Activated naive CD8-positive, alpha-beta T cell treated with anti-CD3 and anti-CD28 coated beads for 36 hours (primary cell): ENCODE measurements at places on chromosomes 16 and 17. TPM values are rescaled to one million over a fixed set of nuclear protein-coding genes. Genes with fewer than 3 reads are reported as not detected.

DNA sequence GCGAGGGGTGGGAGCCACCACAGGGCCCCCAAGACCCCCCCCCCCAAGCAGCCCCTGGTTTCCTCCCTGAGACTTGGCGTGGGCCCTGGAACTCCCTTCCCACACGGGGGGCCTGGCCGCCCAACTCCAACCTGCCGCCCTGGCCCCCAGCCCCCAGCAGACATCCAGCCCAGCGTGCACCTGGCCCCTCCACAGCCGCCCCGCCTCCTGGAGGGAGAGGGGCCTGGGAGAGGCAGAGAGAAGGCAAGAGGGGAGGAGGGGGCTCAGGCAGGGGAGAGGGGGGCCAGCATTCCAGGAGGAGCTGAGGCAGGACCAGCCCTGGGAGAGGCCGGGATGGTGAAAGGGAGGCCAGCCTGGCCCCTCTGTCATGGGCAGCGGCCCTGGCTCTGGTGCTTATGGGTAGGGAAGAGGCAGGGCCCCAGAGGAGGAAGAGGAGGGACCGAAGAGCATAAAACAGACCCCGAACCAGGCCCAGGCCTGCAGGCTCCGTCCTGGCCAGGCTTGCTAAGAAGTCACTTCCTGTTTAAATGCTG is 16.7 kb downstream of the IL34 start:
- DNase-seq: no peak
- H3K4me3 ChIP-seq: no peak overlapping the region
- no peak overlapping the region for H3K27ac ChIP-seq
- H3K27me3 ChIP-seq: no peaks in the 10 kb centered on the region
- H3K4me1 ChIP-seq: no peaks in the 10 kb centered on the region
- peaks cover 5% of the 10 kb centered on the region for H3K36me3 ChIP-seq

GRCh38 chr17:31050948-31051347 is 43.8 kb upstream of the NF1 start:
- no peaks in the 10 kb centered on the region for H3K36me3 ChIP-seq
- no peak overlapping the region for H3K4me3 ChIP-seq
- no peaks in the 10 kb centered on the region for H3K27me3 ChIP-seq
- peaks cover 5% of the 10 kb centered on the region for H3K4me1 ChIP-seq
- H3K27ac ChIP-seq: no peak overlapping the region

- H3K4me1 ChIP-seq: peaks cover 2% of the 10 kb centered on the region
- H3K27ac ChIP-seq: no peak within 1 kb of the TSS
- no peak for DNase-seq
- no peaks in the 10 kb centered on the region for H3K27me3 ChIP-seq
Observed at GRCh38 chr16:75206749-75207451, at the start of gene CTRB2. Gene CTRB2, minus strand, starts transcription at chr16:75207161. Its CDS starts 20 bp downstream, at chr16:75207141.

- H3K27me3 ChIP-seq: no peaks in the 10 kb centered on the region
- DNase-seq: no peak
- peaks cover 8% of the 10 kb centered on the region for H3K4me1 ChIP-seq
- H3K36me3 ChIP-seq: peaks cover 1% of the 10 kb centered on the region
- H3K27ac ChIP-seq: no peak overlapping the region
Observed at GRCh38 chr17:76575570-76575969, 10.1 kb downstream of the ST6GALNAC2 start.

DNA sequence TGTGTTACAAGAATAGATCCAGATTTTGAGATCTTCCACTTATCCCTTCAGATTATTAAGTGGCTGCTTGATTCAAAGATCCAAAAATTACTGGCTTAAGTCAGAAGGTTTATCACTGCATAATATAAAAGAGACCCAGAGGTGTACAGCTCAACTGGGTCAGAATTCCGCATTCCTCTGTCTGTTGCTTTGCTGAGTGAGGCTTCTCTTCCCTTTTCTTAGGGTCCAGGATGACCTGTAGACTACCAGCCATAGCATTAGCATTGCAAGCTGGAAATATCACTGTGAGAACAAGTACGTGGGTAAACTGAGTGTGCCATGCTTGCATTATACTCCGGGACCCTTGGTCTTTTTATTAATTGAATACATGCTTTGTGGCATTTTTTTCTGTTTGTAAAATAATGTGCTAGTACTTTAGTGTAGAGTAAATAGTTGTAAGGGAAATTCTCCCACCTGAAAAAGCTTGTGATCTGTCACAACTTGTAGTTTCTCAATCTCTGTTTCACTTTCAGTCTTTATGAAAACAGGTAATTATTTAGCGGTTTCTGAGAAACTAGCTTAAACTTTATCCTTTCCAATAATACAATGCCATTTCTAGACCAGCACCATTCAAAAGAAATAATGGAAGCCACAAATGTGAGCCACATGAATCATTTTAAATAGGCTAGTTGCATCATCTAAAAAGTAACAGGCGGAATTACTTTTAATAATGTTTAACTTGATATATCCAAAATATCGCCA is 61.6 kb downstream of the TNRC6C start:
- no peak for DNase-seq
- H3K4me1 ChIP-seq: peaks cover 24% of the 10 kb centered on the region
- peaks cover 8% of the 10 kb centered on the region for H3K36me3 ChIP-seq
- H3K4me3 ChIP-seq: peak overlapping the region; percentile 47
- peak overlapping the region; percentile 93 for H3K27ac ChIP-seq

GRCh38 chr16:4309833-4310266 is 6.0 kb upstream of the GLIS2 start:
- DNase-seq: peak; percentile 58
- H3K4me3 ChIP-seq: no peak overlapping the region
- peaks cover 15% of the 10 kb centered on the region for H3K36me3 ChIP-seq
- peaks cover 22% of the 10 kb centered on the region for H3K27me3 ChIP-seq
- peaks cover 22% of the 10 kb centered on the region for H3K4me1 ChIP-seq

DNA sequence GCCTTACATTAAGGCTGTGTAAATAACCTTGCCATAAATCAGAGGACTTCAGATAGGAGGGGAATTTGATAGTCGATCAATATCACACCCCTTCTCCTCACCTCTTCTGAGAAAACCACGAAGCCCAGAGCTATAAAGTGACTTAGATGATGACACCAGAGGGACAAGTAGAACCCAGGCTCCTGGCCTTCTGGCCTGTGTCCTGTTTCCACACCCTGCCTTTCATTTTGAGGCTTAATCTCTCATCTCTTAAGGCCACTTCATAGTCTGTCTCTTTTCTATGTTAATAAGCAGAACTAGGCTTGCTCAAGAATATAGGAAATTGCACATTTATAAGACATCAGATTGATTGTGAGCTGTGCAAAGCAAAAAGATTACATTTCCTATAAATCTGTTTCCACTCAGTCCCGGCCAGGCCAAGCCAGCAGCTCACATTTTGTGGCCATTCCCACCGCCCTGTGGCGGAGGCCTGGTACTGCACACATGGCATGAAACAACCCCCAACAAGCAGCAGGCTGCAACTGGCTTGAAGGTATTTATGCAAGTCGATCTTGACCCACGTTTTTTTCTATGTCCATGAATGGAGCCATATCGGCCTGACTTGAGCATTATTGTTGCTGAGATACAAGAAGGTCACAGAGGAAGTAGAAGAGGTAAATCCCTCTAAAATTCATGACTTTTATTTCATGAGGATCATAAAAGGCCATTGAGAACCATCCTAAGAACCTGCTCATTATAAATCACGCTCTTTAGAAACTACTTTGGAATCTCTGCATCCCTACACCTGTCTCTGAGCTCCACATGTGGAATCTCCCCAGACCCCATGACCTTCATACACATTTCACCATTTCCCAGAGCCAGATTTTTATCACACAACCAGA is 93.7 kb downstream of the PMP22 start:
- H3K27ac ChIP-seq: no peak overlapping the region
- no peaks in the 10 kb centered on the region for H3K36me3 ChIP-seq
- peak; percentile 48 for DNase-seq
- no peaks in the 10 kb centered on the region for H3K4me1 ChIP-seq

- H3K4me1 ChIP-seq: peaks cover 3% of the 10 kb centered on the region
- H3K4me3 ChIP-seq: no peak overlapping the region
- H3K36me3 ChIP-seq: peaks cover 2% of the 10 kb centered on the region
- DNase-seq: peak; percentile 50
- no peak overlapping the region for H3K27ac ChIP-seq
Observed at GRCh38 chr17:6894206-6894528, 62.6 kb upstream of the TEKT1 start.

DNA sequence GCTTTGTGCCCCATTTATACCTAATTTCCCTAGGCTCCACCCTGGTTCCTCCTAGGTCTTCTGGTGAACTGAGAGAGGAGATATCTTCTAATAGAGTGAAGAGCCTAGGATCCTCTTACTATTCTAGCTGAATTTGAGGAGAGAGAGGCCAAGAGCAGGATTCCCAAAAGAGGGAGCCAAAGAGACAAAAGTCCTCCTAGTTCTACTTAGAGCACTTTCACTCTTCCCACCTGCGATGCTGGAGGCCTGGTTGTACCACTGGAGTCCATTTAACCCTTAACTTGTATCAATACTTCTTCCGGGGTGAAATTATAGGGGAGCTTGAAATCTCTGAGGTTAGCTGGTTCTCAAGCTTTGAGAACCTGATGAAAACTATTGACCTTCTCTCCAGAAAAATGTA is 3.4 kb upstream of the SSH2 start:
- H3K27me3 ChIP-seq: no peaks in the 10 kb centered on the region
- H3K27ac ChIP-seq: no peak overlapping the region
- no peak for DNase-seq
- no peak overlapping the region for H3K4me3 ChIP-seq

GRCh38 chr16:8713635-8714172 is 39.3 kb downstream of the ABAT start:
- no peak for DNase-seq
- H3K4me1 ChIP-seq: no peaks in the 10 kb centered on the region
- H3K4me3 ChIP-seq: no peak overlapping the region
- peaks cover 9% of the 10 kb centered on the region for H3K36me3 ChIP-seq
- no peaks in the 10 kb centered on the region for H3K27me3 ChIP-seq

GRCh38 chr17:16911141-16911937 is 60.6 kb downstream of the TNFRSF13B start:
- H3K27ac ChIP-seq: no peak overlapping the region
- DNase-seq: no peak
- no peak overlapping the region for H3K4me3 ChIP-seq
- H3K36me3 ChIP-seq: no peaks in the 10 kb centered on the region
- no peaks in the 10 kb centered on the region for H3K27me3 ChIP-seq
- H3K4me1 ChIP-seq: peaks cover 23% of the 10 kb centered on the region

DNA sequence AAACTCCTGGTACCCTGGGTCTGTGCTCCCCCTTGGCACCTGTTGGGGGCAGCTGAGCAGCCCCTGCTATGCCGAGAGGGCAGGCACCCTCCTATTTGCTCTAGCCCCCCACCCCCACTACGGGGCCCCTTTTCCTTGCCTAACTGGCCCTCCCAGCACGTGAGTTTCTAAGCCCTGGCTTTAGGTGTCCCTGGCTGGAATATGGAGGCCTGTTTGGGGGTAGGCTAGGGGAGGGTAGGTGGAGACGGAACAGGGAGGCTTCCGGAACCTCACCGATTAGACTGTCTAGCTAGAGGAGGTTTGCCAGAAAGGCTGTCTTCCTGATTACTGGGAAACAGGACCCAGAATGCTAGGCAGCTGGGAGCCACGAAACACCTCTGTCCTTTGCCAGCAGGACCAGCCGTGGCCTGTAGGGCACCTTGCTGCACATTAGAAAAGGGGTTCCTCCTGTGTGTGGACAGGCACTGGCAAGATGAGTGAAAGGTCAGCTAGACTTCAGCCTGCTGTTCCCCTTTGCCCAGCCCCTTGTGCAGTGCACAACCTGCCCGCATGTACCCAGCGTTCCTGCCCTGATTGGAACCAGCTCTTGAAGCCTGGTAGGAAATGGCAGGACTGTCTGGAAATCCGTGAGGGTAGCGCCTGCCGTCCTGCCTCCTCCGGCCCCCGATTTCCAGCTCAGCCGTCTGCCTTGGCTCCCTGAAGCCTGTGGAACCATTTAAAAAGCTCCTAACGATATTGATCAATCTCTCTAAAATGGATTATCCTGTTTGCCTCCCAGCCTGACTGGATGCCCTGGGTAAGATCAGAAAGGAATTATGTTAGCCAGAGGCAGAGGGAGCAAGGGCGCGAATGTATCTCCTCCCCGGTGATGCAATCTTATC is 83.4 kb upstream of the GSE1 start:
- no peaks in the 10 kb centered on the region for H3K36me3 ChIP-seq
- H3K27me3 ChIP-seq: no peaks in the 10 kb centered on the region
- H3K27ac ChIP-seq: no peak overlapping the region
- no peak overlapping the region for H3K4me3 ChIP-seq

GRCh38 chr16:57916735-57917438 is 54.0 kb downstream of the CNGB1 start:
- DNase-seq: no peak
- no peak overlapping the region for H3K27ac ChIP-seq
- H3K4me1 ChIP-seq: no peaks in the 10 kb centered on the region
- no peak overlapping the region for H3K4me3 ChIP-seq
- no peaks in the 10 kb centered on the region for H3K36me3 ChIP-seq

DNA sequence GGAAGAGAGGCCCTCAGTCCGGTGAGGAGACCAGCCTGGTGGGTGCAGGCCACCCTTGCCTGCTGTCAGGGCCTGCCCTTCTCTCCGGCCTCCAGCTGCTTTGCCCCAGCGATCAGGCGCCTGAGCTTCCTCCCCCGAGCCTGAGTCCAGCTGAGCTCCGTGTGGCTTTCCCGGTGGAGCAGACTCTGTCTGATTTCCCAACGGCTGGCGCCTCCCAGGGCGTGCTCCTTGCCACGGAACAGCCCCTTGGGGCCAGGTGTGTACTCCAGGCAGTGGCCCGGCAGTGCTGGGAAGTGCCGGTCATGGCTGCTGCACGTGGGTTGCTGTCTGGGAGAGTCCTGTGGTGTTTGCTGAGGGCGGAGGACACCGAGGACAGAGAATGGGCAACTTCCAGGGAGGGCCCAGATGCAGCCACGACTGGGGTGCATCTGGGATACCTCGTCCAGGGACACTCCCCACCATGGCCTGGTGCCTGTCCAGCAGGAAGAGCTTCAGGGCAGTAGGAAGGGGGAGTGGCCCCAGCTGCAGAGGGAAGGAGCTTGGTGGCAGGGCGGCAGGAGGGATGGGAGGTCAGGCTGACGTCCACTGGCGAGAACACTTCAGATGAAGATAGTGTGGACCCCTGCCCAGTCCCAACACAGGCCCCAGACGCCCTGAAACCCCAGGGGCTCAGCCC is 22.5 kb downstream of the METRNL start:
- DNase-seq: no peak
- H3K27me3 ChIP-seq: peaks cover 25% of the 10 kb centered on the region
- H3K27ac ChIP-seq: no peak overlapping the region
- H3K4me1 ChIP-seq: peaks cover 2% of the 10 kb centered on the region

ARL16 gene
- 19.2 TPM for total RNA-seq

SPNS2 gene
- total RNA-seq: 0.43 TPM

CD300LF gene
- not detected for total RNA-seq

CD300E gene
- not detected for total RNA-seq

CDH15 gene
- total RNA-seq: not detected

MT1G gene
- 41.8 TPM for total RNA-seq

CCT6B gene
- 1.9 TPM for total RNA-seq

TEKT5 gene
- not detected for total RNA-seq

PRAC2 gene
- not detected for total RNA-seq
